Right ventricle myocardium superior (tissue), 1 donor: ENCODE measurements at places on chromosomes 1 and 21. TPM values are rescaled to one million over a fixed set of nuclear protein-coding genes. Genes with fewer than 3 reads are reported as not detected.

RO60 gene
- total RNA-seq, result 47.8 TPM

OPTC gene
- total RNA-seq, result not detected

COL18A1 gene
- 44.2 TPM for total RNA-seq

CYP4Z1 gene
- 0.86 TPM for total RNA-seq

ABCA4 gene
- 0.08 TPM for total RNA-seq

NTRK1 gene
- 2.5 TPM for total RNA-seq

DNA sequence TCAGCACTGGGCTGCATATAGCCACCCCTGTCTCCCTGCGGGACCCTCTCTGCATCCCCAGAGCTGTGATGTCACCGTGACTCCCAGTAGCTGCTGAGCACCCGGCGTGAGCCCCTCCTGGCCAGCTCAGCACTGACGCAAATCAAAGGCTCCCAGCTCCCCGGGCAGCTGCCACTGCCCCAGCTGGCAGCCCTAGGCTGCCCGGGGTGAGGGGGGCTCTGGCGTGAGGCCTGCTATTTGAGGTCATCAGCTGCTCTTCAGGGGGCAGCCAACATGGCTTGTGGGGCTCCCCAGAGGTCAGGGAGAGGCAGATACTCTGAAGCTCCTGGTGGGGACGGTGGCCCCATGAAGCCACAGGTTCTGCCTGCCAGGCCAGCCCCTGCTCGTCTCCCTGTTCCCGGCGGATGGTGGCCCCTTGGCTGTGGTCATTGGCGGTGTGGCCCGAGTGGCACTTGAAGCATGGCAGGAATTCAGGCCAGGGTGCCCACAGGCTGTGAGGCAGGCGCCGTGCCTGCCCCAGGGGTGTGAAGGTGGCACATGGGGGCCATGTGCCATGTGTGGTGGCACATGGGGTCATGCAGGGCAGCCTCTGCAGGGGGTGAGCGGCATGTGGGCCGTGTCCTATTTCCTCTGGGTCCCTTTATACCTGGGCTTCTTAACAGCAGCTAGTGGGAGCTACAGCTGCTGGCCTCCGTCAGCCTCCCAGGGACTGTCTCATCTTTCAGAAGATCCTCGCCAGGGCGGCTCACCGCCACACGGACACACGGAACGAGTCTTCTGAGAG lies 85.4 kb downstream of the SIK1 start:
- DNase-seq, result no peak

DNA sequence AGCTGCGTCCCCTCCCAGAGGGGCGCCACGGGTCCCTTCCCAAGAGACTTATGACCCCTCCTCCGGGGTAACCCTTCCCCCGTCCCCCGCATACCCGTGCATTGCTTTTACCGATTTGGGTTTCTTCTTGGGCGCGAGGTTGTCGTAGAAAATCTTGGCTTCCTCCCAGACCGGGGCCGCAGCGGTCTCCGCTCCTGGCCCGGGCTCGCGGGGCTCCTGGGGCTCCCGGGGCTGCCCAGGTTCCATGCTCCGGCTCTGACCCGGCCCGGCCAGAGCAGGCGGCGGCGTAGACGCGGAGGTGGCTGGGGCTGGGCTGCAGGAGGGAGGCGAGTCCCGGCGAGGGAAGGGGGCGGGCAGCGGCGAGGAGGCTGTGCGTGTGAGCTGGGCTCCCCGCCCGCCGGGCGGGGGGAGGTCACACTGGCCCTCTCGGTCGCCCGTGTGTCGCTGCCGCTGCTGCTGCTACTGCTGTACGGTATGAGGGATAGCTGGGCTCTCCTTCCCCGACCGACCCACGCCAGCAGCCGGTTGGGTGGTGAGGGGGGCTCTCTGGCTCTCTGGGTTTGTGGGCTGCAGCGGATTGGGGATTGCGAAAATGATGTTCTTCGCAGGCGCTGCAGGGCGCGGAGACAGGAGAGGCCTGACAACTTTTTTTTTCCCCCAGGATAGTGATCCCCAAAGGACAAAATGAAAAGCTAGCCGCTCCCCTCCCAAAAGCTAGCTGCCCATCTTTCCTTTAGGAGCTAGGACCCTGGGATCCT lies at the start of gene NT5C1A:
Gene NT5C1A (minus strand): TSS at position 315 of the 758 bp plus-strand sequence. CDS start 69 bp downstream, at position 246.
- peak; percentile 80 for DNase-seq

DNA sequence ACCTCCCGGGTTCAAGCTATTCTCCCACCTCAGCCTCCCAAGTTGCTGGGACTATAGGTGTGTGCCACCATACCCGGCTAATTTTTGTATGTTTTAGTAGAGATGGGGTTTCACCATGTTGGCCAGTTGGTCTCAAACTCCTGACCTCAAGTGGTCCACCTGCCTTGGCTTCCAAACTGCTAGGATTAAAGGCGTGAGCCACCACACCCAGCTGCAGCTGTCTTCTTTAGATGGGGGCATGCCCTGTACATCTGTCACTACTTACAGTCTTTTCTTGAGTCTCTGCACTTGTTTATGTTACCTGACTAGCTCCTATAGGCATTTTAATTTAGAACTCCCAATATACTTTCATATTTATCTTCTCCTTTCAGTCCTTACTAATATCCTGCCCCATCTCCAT lies 64.2 kb downstream of the SELENOF start:
- no peak for DNase-seq

DNA sequence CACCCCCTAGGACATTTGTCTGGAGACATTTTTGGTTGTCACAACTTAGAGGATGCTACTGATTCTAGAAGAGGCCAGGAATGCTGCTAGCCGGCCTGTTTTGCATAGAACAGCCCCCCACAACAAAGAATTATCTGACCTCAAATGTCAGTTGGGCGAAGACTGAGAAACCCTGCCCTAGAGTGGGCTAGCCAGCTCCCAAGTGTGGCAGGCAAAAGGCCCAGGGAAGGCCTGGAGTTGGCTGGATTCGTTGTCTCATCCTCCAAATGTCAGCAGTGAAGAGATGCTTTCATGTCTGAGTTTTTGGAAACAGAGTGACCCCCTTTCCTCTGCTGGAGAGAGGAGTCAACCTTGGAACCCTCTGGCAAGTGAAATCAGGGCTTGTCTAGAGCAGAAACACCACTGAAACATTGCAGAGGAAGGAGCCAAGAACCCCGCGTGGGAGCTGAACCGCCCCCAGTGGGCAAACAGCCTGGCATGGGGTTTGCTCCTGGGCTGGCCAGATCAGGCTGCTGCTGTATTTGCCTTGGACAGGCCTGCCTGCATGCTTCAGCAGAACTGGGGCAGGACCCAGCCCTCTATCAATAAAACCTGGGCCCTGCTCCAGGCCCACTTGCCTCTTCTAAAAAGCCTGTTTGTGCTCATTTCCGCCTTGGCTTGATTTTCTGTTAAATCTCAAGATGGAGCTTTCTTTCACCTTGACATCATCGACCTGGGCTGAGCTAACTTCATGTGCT lies 32.9 kb downstream of the RASSF5 start:
- peak; percentile 51 for DNase-seq

GRCh38 chr1:204560590-204561150 lies 44.5 kb downstream of the MDM4 start:
- no peak for DNase-seq

DNA sequence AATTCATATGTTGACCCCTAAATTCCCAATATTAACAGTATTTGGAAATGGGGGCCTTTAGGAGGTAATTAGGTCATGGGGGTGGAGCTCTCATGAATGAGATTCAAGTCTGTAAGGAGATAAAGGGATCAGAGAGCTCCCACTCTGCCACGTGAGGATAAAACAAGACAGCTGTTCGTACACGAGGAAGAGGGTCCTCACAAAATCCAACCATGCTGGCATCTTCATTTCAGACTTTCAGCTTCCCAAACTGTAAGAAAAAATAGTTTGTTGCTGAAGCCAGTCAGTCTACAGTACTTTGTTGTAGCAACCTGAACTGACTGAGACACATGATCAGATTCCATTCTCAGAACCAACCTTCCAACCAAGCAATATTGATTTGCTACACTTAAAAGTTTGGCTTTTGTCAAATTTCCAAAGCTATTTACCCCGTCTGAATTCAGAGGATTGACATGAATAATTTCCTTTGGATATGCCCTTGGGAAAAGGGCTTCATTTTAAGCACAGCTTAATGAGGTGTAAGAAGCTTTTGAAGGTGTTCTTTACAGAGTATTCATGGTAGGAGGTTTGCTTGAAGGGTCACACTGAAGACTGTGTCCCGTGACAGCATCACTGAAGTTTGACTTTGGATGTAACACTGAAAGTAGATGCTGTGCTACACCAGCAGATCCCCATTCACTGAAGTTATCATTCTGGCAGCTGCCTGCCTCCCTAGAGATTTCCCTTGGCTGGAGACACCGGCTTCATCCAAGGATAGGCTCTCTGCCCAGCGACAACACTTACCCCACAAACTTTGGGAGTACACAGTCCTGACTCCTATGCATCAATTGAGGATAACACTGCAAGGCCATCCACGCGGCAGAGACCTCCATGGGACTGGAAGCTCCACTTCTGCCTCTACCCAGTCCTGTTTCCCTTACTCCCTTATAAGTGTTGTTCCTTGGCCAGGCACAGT lies 4.9 kb upstream of the OMA1 start:
- no peak for DNase-seq

- DNase-seq, result no peak
Observed at GRCh38 chr1:243343970-243344937, 88.4 kb downstream of the SDCCAG8 start.

- DNase-seq, result no peak
Observed at GRCh38 chr21:45209046-45209445, 78.6 kb downstream of the POFUT2 start.

DNA sequence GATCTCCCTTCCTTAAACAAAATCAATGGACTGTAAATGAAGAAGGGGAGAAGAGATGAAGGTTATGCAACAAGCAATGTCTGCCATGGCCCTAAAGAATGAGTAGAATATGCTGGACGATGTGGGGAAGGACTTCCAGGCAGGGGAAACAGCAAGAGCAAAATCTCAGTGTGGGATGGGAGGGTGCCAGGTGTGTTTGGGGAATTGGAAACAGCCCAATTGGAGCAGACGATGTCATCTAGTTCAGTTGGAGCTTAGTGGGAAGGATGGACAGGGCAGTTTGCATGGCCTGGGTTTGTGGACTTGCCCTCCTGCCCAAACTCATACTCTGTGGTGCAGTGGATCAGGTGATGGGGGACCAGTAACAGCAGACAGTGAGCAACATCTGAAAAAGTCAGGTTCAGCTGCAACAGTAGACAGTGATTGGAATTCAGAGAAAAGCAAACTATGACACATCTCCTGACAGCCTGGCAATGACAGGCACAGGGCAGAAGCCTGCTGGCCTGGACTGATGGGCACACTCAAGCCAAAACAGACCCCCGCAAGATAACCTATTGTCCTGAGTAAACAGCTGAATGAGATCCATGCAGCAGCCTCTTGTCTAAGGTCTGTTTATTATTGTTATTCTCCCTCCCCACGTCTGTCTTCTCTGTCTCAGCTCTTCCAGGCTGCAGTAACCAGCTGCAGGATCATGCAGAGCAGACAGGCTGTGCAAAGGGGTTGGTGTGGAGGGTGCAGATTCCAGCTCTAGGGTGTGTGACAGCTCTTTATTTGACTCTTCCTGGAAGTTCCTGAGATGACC lies 50.5 kb upstream of the PRELP start:
- no peak for DNase-seq

GRCh38 chr1:189821833-189822232 lies 655.8 kb downstream of the BRINP3 start:
- no peak for DNase-seq

GRCh38 chr1:1075148-1075935 lies 1.2 kb upstream of the RNF223 start:
- DNase-seq, result peak; percentile 40

DNA sequence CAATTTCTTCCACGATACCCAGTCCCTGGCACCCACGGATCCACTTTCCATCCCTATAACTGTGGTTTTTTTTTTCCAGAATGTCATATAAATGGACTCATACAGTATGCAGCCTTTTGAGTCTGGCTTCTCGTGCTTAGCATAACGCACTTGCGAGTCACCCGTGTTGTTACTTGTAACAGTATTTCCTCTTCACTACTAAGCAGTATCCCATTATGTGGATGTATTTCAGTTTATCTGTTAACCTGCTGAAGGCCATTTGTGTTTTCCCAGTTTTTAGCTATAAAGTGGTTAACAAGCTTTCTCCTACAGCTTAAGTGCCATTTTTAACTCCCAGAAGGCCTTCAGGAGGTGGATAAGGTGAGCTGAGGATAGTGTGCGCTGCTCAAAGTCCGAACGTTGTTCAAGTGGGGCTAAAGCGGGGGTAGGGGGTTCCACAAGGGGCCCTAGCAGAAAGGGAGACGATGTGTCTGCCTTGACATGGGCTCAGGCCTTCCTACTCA lies 829 bp downstream of the ADAR start:
- no peak for DNase-seq

DNA sequence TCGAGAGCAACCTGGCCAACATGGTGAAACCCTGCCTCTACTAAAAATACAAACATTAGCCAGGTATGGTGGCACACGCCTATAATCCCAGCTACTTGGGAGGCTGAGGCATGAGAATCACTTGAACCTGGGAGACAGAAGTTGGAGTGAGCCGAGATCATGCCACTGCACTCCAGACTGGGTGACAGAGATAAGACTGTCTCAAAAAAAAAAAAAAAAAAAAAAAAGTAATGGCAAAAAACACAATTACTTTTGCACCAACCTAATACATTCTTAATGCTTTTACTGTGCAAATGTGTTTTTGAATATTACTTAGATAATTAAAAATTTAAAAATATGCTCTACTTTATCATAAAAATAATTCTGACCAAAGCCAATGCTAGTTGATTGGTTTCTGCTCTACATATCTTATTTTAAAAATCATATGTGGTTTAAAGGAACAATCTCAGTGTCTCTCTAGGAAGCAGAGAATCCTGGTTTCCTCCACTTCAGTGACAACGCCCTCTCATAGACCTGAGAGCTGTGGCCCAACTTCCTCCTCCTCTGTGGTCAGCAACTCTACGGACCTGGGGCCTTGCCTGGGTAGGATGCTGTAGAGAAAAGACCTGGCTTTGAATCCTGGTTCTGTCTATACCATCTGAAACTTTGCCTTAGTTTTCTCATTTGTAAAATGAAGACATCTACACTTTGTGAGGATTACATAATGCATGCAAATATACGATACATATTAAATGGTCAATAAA lies 64.7 kb downstream of the TGFBR3 start:
- no peak for DNase-seq

DNA sequence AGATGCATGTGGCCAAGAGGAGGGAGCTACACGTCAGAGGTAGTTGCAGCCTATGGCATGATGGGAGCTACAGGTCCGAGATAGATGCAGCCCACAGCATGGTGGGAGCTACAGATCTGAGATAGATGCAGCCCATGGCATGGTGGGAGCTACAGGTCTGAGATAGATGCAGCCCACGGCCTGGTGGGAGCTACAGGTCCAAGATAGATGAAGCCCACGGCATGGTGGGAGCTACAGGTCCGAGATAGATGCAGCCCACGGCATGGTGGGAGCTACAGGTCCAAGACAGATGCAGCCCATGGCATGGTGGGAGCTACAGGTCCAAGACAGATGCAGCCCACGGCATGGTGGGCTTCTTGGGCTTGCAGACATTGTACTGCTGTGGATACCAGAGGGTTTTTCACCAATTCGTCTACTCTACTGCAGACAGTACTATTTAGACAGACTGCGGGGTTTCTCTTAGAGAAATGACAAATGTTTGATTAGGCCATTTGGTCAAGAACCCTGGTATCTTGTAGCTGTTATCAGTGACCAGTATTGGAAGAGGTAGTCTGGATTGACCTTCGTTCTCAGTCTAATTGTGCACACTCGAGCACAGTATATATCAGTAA lies 127.4 kb downstream of the DHRS3 start:
- no peak for DNase-seq

- no peak for DNase-seq
Observed at GRCh38 chr1:59149435-59149834, 147.5 kb upstream of the FGGY start.
